ENCODE measurements at places on chromosomes 6 and 20. TPM values are rescaled to one million over a fixed set of nuclear protein-coding genes. Genes with fewer than 3 reads are reported as not detected.

- DNase-seq = no peak
Observed at GRCh38 chr20:34629342-34629741, 47.5 kb downstream of the PIGU start.

DNA sequence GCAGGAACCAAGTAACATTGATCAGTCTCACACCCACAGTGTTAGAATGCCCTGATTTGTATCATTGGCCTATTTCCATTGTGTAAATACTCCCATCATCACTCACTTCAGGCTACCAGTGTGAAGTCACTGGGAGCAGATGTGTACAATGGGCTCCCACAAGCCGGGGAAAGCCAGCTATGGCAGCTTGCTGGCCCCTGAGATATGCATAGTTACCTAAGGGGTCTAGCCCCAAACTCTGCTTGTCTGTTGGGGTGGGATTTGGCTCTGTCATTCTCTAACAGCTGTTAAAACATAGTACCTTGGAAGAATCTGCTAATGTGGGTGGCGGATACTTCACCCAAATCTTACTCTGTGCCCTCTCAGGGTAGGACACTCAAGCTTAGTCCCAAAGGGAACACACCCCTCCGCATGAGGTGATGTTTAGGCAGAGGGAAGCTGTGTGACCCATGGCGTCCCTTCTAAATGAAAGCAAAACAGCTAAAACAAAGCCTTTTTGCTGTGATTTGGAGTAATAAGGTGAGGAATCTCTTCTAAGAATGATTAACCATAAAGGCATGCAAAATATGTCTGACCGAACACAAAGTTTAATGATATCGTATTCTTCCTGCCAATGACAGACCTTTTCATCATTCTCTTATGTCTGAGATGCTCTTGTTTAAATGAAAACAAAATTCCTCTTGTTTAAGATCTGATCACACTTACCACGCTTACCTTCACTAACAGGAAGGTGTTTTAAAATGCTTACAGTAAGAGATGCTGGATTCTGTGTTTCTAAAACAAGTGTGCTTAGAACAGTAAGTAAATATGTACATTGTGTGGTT is 45.9 kb upstream of the PXDC1 start:
- no peak for DNase-seq

DNA sequence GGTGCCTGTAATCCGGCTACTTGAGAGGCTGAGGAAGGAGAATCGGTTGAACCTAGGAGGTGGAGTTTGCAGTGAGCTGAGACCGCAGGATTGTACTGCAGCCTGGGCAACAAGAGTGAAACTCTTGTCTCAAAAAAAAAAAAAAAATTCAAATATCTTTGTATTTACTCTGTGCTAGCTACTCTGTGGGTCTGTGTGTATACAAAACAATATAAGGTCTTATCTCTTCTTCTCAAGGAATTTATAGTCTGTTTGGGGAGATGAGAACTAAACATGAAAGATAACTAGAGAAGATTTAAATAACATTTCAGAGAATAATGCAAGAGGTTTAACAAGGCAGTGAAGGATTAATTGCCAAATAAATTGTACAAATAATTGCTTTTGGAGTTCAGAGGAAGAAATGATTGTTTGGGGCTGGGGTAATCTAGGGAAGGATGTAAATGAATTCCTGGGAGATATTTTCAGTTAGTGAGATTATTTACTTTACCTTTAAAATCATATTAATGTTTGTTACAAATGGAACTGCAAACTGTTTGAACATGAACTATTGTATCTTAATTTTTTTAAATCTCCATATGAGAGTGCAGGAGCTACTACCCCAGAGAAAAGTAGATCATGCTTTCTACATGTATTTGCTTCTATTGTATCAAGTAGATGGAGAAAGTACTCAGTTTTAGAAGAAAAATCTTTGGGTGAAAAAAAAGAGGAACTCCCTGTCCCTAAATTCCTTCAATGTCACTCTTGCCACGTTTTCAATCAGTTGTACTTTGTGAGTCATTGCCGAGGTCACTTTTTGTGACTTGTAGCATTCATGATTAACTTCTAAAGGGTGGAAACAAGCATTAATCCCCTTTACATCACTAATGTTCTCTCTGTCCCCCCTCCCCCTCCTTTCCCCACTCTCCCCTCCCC is 39.0 kb downstream of the NCOA3 start:
- DNase-seq = no peak

GRCh38 chr6:111823831-111824607 is 49.2 kb downstream of the FYN start:
- DNase-seq = no peak

DNA sequence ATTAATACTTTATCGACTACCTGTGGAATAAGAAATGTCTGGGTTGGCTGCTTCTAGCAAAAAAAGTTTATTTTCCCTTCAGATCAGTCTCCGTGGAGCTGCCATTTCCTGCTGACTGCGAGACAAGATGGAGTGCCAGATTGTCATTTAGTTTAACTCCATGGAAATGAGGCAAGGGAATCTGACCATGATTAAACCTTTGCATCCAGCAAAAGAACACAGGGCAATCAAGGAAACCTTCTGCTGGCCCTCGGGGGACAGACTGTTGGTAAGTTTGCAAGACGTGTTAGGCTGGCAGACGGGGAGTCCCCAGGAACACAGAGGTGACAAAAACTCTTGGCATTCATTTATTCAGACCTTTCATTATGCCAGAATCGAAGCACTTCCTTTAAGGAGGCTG is 52.2 kb upstream of the SPACA1 start:
- no peak for DNase-seq

Gene GJA10
- not detected for total RNA-seq
